NCI-H460 (cell line): ENCODE measurements at places on chromosomes 4 and X. TPM values are rescaled to one million over a fixed set of nuclear protein-coding genes. Genes with fewer than 3 reads are reported as not detected.

DNA sequence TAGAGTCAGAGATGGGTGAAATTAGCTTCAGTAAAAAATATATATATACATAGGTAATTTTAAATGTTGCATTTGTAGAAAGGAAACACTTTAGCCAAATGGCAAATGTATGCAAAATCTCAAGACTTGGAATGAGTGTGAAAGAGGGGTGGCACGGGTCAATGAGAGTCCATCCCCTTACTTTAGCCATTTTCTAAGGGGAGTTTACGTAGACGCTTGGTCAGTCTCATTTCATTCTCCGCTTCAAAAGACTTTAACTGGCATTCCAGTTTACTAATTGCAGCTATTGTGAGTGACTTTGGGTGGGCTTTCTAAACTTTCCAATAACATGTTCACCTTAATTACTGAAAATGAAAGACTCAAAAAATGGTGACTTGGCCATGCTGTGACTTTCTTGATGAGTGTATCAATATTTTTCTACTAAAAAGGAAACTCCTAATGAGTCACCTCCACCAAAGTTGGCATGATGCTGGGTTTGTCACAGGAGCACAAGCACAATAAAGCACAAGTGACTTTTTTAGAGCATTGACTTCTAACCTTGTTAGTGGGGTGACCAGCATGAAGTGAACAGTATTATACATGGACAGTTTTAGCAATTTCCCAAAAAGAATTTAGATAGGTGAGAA, 356.0 kb upstream of the RASGEF1B start:
- no peak for DNase-seq

- no peak for DNase-seq
These were observed 275.8 kb upstream of the CPEB2 start for GRCh38 chr4:14726441-14726840.

- no peak for DNase-seq
These were observed 90.7 kb downstream of the GRIA3 start for GRCh38 chrX:123274796-123275195.

- no peak for DNase-seq
These were observed 860.3 kb upstream of the NDST4 start for GRCh38 chr4:115973768-115974167.

- DNase-seq = no peak
These were observed 32.1 kb downstream of the SYTL5 start for GRCh38 chrX:38038501-38038900.

DNA sequence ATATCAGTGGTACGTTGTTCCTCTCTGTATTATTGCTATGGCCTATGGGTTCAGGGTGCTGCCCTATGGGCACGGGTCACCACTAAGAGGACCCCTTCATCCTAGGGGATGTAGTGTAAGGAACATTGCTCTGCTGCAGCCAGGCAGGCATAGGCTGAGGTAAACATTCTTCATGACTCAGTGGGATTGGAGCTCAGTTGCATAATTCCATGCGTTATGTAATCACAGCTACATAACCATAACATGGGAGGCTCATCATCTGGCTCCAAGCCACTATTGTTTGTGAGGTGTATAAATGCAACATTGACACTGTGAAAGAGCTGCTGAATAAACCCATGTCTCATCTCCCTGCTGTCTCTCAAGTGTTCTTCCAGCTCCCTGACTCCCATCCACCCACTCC, 375.2 kb downstream of the MAGEE1 start:
- peak; percentile 75 for DNase-seq

DNA sequence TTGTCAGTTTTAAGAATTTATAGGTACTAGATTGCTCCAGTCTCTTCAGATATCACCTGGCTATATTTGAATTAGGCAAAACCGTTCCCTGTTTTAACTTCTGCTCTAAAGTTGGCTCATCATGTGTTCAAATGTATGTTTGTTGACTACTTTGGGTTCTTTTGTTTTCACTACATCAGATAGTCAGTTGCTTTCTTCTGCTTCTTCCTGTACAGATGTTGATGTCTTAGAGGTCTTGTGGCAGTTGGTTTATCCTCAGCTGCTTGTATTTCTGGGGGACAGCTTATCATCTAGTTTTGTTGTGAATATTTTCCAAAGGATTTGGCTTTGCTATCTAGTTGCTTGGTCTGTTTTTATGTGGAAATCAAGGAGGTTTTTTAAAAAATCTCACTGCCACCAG, 28.0 kb downstream of the TBC1D19 start:
- DNase-seq = no peak

DNA sequence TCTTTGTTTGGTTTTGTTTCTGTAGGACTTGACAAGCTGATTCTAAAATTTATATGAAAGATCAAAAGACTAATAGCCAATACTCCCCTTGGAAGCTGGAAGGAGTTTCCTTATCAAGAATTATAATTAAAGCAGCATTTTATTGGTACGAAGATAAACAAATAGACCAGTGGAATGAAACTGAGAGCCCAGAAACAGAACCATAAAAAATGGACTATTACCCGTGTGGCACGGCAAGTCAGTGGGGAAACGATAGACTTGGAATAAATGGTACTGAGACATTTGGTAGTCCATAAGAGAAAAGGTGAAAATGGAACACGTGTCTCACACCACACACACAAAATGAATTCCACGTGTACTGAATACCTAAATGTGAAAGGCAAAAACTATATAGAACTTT, 42.4 kb upstream of the CEP135 start:
- DNase-seq = no peak

GRCh38 chr4:104912518-104912917, 234.2 kb upstream of the TET2 start:
- DNase-seq = no peak

Gene SMIM14
- total RNA-seq = 28.3 and 40.1 TPM in 2 replicates

- peak; percentile 13 for DNase-seq
These were observed 726.7 kb downstream of the C4orf33 start for GRCh38 chr4:129822701-129823100.

GRCh38 chr4:9933956-9934355, 87.3 kb downstream of the SLC2A9 start:
- DNase-seq = no peak
